Muscle of back (tissue), 13 donors: ENCODE measurements at places on chromosomes 11 and 22. TPM values are rescaled to one million over a fixed set of nuclear protein-coding genes. Genes with fewer than 3 reads are reported as not detected.

Gene OSM
- polyA plus RNA-seq: 0.18 TPM

Gene MOV10L1
- polyA plus RNA-seq: 0.36 TPM

Gene STARD10
- polyA plus RNA-seq: 68.3 TPM

Gene OR5P2
- polyA plus RNA-seq: not detected

Gene C11orf42
- 0.24 TPM for polyA plus RNA-seq
